Esophagus muscularis mucosa (tissue), 4 donors: ENCODE measurements at places on chromosomes 16 and 17. TPM values are rescaled to one million over a fixed set of nuclear protein-coding genes. Genes with fewer than 3 reads are reported as not detected.

GRCh38 chr17:10836966-10837590 lies 809 bp downstream of the PIRT start:
- peaks cover 4% of the 10 kb centered on the region for H3K27me3 ChIP-seq
- H3K36me3 ChIP-seq: no peaks in the 10 kb centered on the region
- H3K27ac ChIP-seq: no peak overlapping the region
- DNase-seq: no peak
- no peaks in the 10 kb centered on the region for H3K4me1 ChIP-seq

DNA sequence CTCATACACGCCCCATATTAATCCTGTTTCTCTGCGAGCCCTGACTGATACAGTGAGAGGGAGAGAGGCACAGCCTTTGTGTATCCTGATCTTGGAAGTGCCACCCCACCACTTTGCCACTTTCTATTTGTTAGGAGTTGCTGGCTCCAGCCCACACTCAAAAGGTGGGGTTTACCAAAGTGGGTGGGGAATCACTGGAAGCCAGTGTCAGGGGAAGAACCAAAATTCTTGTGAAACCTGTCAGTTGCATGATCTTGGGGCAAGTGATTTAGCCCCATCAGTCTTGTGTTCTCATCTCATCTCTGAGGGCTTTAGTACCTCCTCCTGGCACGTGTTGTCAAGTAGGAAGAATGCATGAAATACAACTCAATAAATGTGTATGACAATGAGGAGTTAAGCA lies 119.5 kb downstream of the SOX9 start:
- no peak overlapping the region for H3K27ac ChIP-seq
- H3K4me1 ChIP-seq: no peaks in the 10 kb centered on the region
- no peak for DNase-seq
- H3K4me3 ChIP-seq: no peak overlapping the region
- no peaks in the 10 kb centered on the region for H3K27me3 ChIP-seq

- no peaks in the 10 kb centered on the region for H3K27me3 ChIP-seq
- DNase-seq: peak; percentile 93
- H3K4me3 ChIP-seq: no peak overlapping the region
Measured at GRCh38 chr17:17641621-17642409, 39.4 kb upstream of the RAI1 start.

DNA sequence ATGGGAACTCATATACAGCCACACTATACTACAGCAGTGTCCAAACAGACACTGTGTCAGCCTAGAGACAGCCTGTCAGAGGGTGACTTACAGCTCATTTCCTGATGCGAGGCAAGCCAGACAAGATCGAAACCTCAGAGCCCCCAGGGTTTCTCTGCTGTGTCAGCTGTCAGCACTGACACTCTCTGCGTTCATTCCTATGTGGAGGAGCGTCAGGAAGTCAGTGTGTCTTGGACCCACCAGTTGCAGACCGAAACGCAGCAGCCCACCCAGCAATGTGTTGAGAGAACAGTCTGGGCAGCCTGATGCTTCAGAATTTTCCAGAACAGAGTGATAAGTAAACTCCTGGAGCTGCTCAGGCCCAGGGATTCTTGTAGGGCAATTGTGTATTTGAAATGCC lies 20.6 kb upstream of the MAPT start:
- no peak overlapping the region for H3K4me3 ChIP-seq
- DNase-seq: no peak
- H3K27ac ChIP-seq: no peak overlapping the region

DNA sequence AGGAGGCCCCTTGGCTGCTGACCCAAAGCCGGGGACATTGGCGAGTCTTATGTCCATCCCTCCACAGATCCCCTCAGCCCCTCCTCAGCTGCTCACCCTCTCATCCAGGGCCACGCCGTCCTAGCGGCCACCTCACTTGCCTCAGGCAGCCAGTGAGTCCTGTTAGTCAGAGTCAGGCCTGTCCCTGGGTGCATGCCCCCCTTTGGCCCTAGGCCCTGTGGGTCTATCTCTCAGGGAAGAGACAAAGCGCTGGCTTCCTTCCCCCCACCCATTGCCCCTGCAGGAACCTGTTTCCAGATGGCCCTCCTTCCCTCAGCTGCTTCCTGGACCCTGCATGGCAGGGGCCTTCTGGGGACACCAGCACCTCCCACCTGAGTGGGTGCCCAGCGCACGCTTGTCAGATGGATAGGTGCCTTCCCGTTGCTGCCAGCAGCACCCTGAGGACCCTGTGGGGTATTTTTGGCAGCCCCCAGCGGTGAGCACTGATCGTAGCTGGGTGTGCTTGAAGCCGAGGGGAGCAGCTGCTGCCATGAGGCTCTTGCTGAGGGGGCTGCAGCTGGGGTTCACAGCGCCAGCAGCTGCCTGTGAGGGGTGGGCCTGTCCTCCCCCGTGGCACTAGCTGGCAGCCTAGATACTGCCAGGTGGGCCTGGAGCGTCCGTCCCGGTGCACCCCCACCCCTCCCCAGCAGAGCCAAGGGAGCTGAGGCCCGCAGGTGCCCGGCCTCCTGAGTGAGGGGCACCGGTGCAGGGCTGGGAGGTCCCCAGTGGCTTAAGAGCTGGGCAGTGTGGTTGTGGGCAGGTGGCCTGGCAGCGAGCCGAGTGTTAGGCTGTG lies 8.4 kb downstream of the DBNDD1 start:
- H3K4me3 ChIP-seq: no peak overlapping the region
- no peak for DNase-seq
- H3K36me3 ChIP-seq: peaks cover 1% of the 10 kb centered on the region

DNA sequence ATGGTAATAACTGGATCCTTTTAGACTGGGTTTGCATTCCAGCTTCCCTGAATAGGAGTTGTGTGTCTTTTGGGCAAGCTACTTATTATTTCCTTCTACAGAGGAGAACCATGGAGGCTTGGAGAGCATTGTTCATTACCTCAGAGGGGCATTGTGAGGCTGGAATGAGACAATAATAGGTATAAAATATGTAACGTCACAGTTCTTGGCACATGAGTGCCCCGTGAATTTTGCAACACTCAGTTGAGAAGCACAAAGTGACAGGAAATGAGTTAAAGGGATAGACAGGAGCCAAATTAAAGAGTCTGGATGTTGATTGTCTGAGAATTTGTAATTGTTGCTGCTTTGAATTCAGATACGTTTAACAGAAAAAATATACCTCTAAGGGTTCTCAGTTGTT lies 92.2 kb downstream of the CDH8 start:
- no peak overlapping the region for H3K4me3 ChIP-seq
- H3K4me1 ChIP-seq: no peaks in the 10 kb centered on the region
- H3K27ac ChIP-seq: no peak overlapping the region

Gene IRX6
- total RNA-seq: 0.17 TPM

Gene TPSG1
- total RNA-seq: 0.39 TPM

Gene MYH2
- total RNA-seq: 0.33 TPM
